ENCODE measurements at places on chromosomes 2 and 18. TPM values are rescaled to one million over a fixed set of nuclear protein-coding genes. Genes with fewer than 3 reads are reported as not detected.

GAL3ST2 gene
- 0.31 TPM for polyA plus RNA-seq

SERPINB3 gene
- polyA plus RNA-seq, result not detected

DNA sequence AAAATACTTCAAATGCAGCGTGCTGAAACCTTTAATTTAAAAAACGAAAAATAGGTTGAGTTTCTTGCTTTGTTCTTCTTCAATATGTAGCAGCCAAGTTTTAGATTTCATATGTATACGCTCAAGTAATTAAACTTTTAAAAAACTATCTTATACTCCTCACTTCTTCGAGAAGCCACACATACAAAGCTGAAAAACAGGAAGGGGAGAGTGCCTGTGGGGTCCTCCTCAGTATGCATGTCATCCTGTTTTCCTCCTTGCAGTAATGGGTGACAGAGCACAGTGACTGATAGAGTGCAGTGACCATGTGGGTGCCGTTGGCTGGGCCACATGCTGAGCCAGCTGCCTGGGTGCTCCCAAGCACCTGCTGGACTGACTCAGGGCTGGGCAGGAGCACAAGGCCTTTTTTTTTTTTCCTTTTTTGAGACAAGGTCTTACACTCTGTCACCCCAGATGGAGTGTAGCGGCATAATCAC, 33.3 kb downstream of the UXS1 start:
- peaks cover 7% of the 10 kb centered on the region for H3K4me1 ChIP-seq
- no peaks in the 10 kb centered on the region for H3K36me3 ChIP-seq
- no peaks in the 10 kb centered on the region for H3K27me3 ChIP-seq
- no peak overlapping the region for H3K4me3 ChIP-seq
- DNase-seq, result no peak
- H3K27ac ChIP-seq, result peak overlapping the region; percentile 52

DNA sequence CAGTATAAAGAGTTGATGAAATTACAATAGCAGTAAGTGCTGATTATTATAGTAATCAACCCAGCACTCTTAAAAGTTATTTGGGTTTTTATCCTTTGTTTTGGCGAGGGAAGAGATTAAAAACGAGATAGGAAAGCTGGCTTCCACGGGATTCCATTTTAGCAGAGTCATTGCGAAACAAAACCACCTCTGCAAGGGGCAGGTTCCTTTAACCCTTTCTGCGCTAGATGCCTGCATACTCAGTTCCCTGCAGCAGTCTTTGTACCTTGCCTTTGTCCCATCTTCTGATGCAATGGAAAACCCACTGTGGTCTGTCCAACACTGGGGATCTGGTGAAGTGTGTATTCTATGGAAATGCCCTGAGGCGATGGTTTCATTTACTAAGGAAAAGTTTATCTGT, 2.7 kb downstream of the YPEL5 start:
- H3K27me3 ChIP-seq, result no peaks in the 10 kb centered on the region
- H3K4me3 ChIP-seq, result no peak overlapping the region
- H3K36me3 ChIP-seq, result no peaks in the 10 kb centered on the region
